ENCODE measurements at places on chromosomes 6 and 20.

- DNase-seq: no peak
Measured at GRCh38 chr6:32603888-32604287, 14.2 kb upstream of the HLA-DRB1 start.

- no peak for DNase-seq
Measured at GRCh38 chr6:7818257-7819214, 92.1 kb downstream of the TXNDC5 start.

DNA sequence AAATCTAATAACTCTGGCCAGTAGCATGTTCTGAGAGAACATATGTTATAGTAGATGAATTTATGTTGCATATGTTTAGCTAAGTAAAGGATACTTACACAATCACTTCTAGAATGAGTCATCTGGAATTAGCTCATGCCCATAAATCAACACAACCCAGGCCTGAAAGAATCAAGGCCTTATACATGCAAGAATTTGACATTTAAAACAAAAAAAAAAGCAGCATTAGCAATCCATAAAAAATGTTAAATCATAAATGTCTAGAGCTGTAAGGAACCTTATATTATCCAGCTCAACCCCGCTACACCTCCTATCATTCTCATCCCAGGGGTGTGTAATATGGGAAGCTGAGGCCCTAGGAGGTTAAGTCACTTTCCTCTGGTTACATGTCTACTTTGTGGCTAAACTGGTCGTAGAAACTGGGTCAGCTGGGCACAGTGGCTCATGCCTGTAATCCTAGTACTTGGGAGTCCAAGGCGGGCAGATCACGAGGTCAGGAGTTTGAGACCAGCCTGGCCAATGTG lies 105.2 kb upstream of the CARMIL1 start:
- no peak for DNase-seq

GRCh38 chr6:3370361-3371221 lies 86.3 kb downstream of the SLC22A23 start:
- no peak for DNase-seq

GRCh38 chr6:149081281-149081680 lies 236.2 kb upstream of the TAB2 start:
- no peak for DNase-seq

DNA sequence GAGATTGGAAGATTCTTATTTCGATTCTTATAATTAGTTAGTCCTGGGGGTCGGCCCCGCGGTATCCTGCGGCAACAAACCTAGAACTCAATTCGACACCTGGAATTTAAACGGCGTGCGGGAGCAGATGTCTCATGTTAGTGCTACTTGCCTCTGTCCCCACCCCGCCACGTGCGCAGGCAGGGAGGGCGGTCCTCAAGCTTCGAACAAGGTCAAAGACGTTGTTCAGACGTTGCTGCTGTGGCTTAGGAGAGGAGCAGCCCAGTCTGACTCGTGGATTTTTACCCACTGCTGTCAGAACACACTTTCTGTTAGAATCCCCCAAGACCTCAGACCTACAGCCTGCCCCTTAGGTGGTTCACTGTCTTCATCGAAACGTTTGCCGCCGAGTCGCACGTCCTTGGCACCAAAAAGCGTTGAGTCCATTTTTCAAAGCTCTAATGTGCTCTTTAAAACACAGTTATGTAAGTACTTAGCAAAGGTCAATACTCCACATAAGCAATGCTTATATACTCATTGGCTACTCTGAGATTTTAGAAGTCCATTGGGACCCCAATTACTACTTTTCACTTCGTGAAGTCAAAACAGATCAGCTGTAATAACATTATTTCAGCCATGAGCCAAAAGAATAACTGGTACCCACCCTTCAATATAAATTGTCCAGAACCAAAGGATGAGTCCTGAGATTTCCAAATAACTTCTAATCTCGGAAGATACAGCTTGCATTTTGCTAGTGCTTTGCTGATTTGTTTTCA lies 2.7 kb upstream of the C6orf62 start:
- peak; percentile 34 for DNase-seq

- no peak for DNase-seq
Measured at GRCh38 chr6:165717732-165718465, 54.9 kb upstream of the PDE10A start.

DNA sequence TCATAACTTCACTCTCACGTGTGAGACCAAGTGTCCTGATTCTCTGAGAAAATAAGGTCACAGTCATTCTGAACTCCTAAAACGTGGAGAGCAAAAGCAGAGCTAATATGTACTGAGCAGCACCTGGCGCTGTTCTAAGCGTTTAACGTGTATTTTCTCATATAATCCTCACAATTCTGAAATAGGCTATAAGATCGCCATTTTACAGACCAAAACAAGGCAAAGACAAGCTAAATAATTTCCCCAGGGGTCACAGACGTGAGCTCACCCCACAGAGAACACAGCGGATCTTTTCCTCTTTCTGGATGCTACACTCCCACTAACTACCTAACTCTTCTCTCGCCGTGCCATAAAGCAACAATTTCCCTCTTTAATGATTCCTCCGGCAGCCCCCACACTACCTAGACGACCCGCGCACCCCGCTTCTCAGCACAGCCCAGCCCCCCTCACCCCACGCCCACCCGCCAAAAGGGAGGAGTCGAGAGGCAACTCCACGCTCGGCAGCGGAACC lies 636 bp downstream of the SUPT3H start:
- no peak for DNase-seq

GRCh38 chr6:105757512-105758200 lies 328.5 kb upstream of the PRDM1 start:
- DNase-seq: peak; percentile 10

- no peak for DNase-seq
Measured at GRCh38 chr6:7129784-7130569, 22.2 kb downstream of the RREB1 start.

- DNase-seq: no peak
Measured at GRCh38 chr6:30443657-30444450, 45.5 kb upstream of the HLA-E start.

GRCh38 chr6:143536461-143536865 lies 24.9 kb upstream of the FUCA2 start:
- peak; percentile 29 for DNase-seq

DNA sequence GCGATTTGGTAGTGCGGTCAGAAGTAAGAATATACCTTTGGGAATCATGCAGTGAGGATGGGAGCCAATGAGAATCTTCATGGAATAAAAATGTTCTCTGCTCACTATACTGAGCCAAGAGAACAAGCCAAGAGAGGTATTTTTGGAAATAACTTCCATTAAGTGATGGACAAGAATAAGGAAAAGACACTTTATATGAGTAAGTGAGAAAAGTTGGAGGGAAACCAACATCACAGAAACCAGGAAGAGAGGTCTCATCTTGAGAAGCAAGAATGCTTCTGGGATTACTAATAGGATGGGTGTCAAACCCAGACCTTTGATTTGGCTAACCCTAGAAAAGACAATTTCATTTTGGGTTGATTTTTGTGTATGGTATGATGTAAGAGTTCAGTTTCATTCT lies 181.2 kb upstream of the JAG1 start:
- no peak for DNase-seq

DNA sequence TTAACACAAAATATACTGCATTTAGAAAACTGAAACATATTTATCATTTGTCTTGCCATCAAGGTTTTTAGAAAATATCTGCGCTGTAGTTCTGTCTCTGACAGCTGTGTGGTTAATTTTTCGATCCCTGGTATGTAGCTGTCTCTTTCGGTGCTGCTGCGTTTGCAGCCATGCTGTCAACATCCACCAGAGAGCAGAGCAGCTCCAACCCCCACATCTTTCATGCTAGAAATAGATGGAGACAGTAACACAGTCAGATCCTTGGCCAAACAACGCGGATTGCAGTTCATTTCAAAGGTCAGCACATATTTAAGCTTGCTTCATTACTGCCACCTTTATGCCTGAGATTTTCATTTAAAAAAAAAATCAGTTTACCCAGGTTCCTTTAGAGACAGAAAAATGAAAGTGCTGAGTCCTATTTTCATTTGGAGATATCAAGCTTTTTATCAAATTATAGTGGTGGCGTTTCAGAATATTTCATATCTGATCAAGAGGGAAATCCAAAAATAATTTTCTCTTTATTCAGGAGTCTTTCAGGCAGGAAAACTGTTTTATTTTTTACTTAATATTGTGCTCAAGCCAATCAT lies 157.7 kb upstream of the MMS22L start:
- no peak for DNase-seq

GRCh38 chr6:160007611-160008010 lies 38.7 kb downstream of the IGF2R start:
- no peak for DNase-seq

GRCh38 chr6:16901306-16901705 lies 140.0 kb upstream of the ATXN1 start:
- DNase-seq: no peak

DNA sequence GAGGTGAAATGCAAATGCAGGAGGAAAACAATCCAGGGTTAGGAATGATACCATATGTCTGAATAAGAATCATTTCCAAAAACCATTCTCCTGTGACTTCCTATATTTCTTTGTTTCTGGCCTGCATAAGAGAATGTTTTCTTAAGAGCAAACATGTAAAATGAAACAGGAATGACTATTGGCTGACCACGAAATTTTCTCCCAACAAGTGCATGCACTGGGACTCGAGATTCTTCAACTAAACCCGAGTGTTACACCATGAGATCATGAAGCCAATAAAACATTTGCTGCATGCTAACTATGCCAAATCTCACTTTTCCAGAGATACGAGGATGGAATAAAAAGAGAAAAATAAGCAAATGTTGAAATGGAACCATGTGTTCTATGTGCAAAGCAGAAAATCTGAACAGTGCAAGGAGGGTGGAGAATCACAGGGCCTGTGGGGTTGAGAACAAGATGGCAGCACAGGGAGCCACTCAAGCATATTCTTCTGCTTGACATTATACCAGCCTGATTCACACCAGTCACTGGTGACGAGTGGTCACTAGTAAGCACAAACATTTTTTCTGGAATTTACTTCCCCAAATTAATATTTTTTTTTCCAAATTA lies 212.2 kb upstream of the FOXA2 start:
- no peak for DNase-seq

DNA sequence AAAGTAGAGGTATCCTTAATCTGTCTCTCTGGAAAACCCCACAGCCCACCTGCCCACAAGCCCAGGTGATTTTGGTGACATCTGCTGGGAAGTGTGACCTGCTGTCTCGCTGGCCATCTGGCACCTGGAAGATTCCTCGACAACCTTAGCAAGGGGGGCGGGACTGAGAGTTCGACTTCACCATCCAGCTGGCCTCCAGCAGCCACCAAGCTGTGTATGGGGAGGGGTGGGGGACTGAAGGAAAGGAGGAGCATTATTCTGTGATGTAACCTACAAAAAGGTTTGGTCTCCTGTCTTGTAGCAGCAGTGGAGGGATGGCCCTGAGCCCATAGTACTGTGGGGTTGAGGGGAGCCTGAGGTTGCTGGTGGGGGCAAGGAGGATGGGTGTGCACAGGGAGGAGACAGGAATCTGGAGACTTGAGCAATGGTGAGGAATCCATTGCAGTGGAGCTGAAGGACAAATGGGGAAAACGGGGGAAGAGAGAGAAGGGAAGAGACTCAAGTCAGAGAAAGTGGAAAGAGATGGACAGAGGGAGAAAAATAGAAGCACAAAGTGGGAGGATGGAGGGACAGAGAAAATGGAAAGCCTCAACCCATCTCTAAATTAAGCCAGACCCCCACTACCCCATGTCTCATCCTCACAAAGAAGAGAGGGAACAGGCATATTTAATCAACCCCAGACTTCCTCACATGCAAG lies 4.0 kb downstream of the LY6G6F start:
- DNase-seq: no peak

DNA sequence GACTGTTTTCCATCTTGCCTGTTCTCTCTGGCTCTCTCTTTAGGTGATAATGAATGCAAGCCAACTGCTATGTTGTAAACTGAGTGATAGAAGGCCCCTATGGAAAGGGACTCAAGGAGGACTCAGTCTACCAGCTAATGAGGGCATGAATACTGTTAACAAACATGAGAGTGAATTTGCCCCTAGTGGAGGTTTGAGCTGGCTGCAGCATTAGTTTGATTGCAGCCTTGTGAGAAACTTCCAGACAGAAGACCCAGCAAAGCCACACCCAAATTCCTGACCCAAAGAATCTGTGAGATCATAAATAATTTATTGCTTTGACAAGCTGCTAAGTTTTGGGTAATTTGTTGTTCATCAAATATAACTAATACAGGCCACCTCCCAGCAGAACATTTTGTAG lies 50.0 kb upstream of the PLCB1 start:
- DNase-seq: no peak

GRCh38 chr6:34182751-34183531 lies 37.1 kb upstream of the GRM4 start:
- DNase-seq: peak; percentile 54

DNA sequence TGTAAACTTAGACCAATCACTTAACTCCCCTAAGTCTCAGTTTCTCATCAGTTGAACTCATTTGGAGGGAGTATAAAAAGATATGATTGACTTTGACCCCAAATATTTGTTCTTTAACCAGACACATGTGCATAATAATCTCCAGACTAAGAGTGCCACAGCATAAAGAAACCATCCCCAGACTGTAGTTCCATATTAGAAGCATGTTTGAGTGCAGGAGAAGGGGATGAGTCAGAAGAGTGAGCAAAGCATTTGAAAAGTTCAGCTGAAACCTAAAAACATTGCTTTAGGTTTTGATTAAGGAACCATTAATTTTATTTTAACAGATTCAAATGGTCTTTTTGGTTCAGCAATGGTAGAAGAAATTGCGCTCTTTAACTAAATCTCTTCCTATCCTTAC lies 654.8 kb downstream of the UTRN start:
- no peak for DNase-seq

GRCh38 chr20:54162378-54163009 lies 11.3 kb downstream of the CYP24A1 start:
- DNase-seq: no peak

DNA sequence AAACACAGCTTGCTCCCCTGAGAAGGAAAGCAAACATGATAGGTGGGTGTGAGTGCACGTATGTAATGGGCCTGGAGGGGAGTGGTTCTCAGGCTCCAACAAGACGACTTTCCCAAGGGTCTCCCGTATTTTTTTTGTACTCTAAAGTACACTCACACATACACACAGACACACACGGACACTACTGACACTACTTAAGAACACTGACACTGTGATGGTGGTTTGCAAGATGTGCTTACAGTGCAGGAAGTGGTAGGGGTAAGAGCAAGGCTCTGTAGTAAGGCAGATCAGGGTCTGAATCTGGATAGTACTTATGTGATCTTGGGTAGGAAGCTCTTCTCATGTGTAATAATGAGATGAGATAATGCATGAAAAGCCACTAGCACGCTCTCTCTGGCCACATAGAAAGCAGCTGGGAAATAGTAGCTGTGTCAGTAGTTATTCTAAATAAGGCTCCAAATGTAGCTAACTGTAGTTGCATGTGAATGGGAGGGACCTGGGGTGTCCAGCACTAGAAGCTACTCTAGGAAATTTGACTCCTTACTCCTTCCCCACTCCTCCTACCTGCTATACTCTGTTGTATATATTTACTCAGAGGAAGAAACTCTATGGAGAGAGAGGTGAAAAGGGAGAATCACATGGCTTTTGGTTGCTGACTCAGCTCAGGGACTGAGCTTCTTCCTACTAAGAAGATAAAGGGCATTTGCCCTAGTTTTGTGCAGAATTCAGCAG lies 8.4 kb upstream of the ZBTB24 start:
- DNase-seq: no peak

GRCh38 chr6:47749757-47750156 lies 32.1 kb upstream of the OPN5 start:
- DNase-seq: no peak

GRCh38 chr6:166439366-166440091 lies 56.8 kb upstream of the MPC1 start:
- DNase-seq: no peak

GRCh38 chr6:109420751-109421150 lies 19.7 kb downstream of the PPIL6 start:
- DNase-seq: no peak

- DNase-seq: no peak
Measured at GRCh38 chr6:73180076-73180738, 45.1 kb downstream of the KHDC1L start.

- DNase-seq: no peak
Measured at GRCh38 chr6:93779086-93779841, 359.9 kb upstream of the EPHA7 start.
